ENCODE measurements at places on chromosomes 1 and 21.

- DNase-seq: no peak
Observed at GRCh38 chr21:36322083-36322424, 2.1 kb downstream of the MORC3 start.

GRCh38 chr21:42288962-42289361 lies 26.2 kb downstream of the TFF3 start:
- DNase-seq: no peak

DNA sequence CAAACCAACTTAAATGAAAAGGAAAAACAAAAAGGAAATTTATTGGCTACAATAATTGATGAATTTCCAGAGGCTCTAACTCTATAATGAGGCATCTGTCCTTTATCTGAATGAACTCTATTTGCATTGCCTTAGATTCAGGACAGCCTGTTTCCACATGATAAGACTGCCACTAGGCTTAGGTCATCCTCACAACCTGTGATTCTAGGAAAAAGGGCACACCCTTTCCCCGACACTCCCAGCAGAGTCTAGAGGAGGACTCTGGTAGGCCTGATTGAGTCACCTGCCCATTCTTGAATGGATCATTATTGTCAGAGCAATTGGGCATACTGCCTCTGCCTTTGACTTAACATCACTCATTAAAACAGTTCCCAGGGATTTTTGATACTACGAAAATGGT lies 262.8 kb downstream of the TPR start:
- no peak for DNase-seq

- no peak for DNase-seq
Observed at GRCh38 chr1:35714921-35715567, 3.6 kb downstream of the C1orf216 start.

- DNase-seq: no peak
Observed at GRCh38 chr1:208158640-208159554, 85.3 kb downstream of the PLXNA2 start.

GRCh38 chr1:233295975-233296322 lies 424 bp upstream of the PCNX2 start:
- DNase-seq: no peak

- no peak for DNase-seq
Observed at GRCh38 chr1:51558375-51558924, 39.4 kb upstream of the EPS15 start.

DNA sequence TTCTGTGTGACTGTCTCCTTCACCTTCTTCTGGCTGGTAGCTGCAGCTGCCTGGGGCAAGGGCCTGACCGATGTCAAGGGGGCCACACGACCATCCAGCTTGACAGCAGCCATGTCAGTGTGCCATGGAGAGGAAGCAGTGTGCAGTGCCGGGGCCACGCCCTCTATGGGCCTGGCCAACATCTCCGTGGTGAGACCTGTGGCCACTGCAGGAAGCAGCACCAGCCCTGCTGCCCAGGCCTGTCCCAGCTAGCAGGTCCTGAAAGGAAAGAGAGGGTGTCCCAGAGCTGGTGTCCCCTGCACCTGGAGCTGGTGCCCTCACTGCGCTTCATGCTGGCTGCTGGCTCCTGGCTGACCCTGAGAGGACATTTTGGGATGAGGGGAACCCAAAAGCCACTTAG lies 5.9 kb upstream of the ATXN7L2 start:
- no peak for DNase-seq

- DNase-seq: no peak
Observed at GRCh38 chr1:18052671-18053070, 54.9 kb upstream of the IGSF21 start.

DNA sequence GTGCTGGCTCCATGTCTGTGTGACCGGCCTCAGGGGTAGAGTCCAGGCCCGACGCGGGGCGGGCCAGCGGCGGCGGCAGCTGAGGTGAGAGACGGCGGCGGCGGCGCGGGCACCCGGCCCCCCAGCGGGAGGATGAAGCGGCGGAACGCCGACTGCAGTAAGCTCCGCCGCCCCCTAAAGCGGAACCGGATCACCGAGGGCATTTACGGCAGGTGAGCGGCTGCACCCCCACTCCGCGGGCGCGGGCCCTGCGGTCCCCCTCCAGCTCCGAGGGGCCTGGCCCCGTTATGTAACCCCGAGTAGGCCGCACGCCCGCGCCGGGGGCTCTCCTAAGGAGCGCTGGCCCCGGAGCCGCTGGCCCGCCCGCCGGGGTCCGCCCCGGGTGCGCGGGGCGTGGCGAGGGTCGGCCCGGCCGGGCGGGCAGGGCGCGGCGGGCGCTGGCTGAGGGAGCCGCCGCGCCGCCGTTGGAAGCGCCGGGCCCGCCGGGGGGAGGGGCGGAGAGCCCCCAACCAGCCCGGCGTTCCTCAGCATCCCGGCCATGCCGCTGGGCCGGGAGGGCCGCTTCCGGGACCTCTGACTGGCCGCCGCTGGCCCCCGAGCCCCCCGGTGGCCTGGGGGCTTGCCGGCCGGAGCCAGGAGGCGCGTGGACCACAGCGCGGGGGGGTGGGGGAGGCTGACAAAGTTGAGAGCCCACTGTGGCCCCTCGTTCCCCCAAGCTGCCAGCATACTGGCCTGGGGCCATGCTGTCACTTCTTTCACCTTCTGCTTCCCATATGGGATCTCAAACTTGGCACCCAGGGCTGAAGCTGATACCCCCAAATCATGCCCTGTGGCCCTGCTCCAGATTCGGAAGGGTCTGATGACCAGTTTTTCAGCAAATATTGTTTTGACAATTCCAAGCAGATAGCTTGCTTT lies 527 bp downstream of the MACO1 start:
- DNase-seq: peak; percentile 33

DNA sequence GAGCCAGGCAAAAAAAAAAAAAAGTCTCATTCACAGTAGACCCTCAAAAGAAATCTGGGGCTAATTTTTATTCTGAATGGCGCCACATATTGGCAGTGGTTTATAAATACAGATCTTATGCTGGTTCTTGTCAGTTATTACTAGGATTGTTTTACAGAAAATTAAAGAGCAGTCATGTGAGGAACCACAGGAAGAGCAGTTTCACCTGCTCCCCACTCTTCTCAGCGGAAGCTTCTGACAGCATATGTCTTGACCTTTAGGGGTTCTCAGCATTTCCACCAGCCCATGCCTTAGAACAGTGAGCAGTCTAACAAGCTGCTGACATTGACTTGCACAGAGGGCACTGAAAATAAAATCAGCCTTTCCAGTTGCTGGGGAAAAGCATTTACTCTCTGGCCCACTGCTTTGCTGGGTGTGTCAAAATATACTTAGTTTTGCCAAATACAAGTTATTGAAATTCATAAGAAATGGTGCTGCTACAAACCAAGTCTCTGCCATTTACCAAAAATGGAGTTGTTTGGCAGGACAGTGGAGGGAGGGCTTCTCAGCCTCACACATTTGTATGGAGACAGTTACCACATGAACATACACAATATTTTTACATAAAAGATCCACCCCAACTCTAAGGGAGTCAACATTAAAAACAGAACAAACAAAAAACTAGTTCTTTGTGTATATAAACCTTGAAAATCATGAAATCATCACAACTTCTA lies 144.2 kb downstream of the SYT2 start:
- no peak for DNase-seq

GRCh38 chr1:115874904-115875303 lies 34.0 kb upstream of the NHLH2 start:
- DNase-seq: no peak

GRCh38 chr1:27403065-27403726 lies 10.8 kb downstream of the GPR3 start:
- DNase-seq: no peak

DNA sequence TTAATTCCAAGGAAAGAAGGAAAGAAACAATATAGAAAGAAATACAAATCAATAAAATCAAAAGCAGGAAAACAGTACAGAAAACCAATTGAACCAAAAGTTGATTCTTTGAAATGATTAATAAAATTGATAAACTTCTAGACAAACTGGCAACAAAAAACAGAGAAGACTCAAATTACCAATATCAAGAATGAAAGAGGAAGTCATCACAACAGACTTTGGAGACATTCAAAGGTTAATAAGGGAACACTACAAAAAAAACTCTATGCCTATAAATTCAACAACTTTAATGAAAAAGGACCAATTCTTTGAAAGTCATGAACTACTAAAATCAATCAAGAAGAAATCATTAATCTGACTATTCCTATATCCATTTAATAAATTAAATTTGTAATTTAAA lies 329.3 kb upstream of the NR5A2 start:
- DNase-seq: no peak

GRCh38 chr1:212532469-212533147 lies 76.0 kb upstream of the ATF3 start:
- no peak for DNase-seq

DNA sequence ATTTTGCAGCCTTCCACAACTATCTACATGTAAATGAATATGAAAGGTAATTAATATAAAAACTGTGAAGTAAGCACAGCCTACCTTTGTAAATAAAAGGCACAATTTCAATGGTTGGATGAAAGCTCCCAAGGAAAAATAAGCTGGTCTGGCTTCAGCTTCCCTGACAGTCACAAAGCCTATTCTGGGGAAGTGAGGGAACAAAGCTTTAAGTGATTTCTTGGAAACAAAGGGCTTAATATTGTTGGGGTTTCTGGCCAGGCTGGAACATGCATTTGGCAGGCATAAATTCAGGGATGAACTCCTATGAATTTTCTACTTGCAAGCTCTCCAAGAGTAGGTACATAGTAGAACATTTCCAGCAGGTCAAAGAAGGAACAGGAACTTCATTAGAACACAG lies 17.3 kb downstream of the BCAS2 start:
- no peak for DNase-seq

- no peak for DNase-seq
Observed at GRCh38 chr1:48036710-48037355, 39.6 kb upstream of the TRABD2B start.

DNA sequence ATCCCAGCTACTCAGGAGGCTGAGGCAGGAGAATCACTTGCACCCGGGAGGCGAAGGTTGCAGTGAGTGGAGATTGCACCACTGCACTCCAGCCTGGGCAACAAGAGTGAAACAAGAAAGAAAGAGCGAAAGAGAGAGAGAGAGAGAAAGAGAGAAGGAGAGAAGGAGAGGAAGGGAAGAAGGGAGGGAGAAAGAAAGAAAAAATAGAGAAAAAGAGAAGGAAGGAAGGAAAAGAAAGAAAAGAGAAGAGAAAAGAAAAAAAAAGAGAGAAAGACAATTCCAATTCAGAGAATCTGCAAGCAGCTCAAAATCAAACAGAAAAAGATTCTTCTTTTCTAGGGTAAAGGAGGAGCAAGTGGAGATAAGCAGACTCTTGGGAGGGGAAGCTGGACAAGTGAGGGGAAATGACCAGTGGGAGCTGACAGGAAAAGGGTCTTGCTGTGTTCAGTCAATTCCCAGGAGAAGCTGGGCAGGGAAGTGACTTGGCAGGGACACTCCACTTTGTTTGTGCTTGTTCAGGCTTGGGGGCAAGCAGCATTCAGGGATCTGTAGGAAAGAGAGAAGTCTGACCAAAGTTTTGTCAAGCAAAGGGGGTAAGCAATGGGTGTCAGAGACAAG lies 3.6 kb upstream of the CAPN2 start:
- DNase-seq: no peak

GRCh38 chr1:213956295-213956770 lies 31.4 kb upstream of the PROX1 start:
- no peak for DNase-seq

- no peak for DNase-seq
Observed at GRCh38 chr1:218817071-218817470, 356.6 kb upstream of the LYPLAL1 start.

DNA sequence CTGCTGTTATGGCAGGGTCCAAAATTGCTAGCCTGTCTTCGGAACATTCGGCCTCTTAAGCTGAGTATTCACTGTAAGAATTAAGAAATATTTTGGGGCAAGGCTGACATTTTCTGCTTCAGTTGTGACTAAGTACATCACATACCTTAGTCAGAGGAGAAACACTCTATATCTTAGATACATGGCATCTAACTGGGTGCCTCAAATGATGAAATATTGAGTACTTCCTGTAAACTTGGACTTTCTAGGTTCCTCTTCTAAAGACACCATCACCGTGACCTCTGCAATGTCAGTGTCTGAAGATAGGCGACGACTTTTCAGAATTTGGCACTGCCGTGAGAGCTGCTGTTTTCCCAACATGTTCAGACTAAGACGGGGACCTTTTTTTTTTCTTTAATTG lies 65.6 kb downstream of the PCBP3 start:
- DNase-seq: no peak

DNA sequence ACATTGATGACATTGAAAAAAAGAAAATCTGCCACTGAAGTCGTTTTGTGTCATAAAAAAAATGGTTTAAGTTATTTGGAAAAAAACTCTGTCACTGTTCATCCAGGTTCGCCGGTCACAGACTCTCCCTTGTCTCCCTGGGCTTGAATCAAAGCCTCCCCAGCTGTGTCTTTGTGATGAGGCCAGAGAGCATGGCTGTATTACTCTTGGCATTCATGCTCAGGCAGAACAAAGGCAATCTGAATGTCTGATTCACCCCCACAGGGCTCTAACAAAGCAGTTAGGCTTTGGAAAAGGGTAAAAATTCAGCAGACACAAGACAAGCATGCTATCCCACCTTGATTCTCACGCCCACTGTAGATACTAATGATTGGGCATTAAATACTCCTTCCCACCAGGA lies 304.3 kb upstream of the PLD5 start:
- DNase-seq: no peak

DNA sequence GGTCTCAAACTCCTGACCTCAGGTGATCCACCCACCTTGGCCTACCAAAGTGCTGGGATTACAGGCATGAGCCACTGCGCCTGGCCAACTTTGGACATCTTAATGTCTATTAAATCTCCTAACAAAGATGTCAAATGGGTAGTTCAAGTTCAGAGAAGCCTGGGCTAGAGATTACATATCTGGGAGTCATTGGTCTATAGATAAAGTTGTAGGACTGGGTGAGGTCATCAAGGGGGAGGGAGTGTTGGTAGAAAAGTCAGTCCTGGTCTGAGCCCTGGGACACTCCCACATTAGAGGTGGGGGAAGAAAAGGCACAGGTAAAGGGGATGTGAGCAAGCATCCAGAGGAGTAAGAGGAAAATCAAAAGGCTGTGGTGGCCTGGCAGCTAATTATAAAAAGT lies 6.6 kb downstream of the UBIAD1 start:
- no peak for DNase-seq

DNA sequence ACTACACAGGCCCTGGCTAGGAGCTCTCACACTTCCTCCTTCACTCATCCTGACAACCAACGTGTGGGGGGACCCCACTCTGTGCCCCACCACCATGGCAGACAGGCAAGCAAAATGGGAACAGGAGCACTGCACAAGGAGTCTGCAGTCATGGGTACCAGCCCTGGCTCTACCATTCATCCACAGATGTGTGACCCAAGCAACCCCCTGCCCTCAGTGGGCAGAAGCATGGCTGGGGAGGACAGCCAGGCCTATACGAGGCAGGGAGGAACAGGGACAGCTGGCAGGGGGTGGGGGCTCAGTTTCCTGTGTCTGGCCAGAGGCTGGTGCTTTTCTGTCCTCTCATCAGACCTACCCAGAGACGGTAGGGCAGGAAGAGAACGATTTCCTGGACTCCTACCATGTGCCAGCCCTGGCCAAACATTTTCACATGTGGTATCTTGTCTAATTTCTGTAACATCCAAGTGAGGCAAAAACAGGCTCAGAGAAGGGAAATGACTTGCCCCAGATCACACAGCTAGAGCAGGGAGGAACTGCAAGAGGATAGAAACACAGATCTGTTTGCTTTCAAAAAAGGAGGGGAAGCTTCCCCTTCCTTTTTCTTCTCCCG lies 178.0 kb downstream of the HIVEP3 start:
- no peak for DNase-seq

- DNase-seq: no peak
Observed at GRCh38 chr1:24205345-24206082, 18.4 kb upstream of the IFNLR1 start.

Data from frontal cortex (tissue), 4 donors.